ENCODE measurements at places on chromosomes 5 and 9.

GRCh38 chr5:149794487-149794971 is 64.4 kb downstream of the PPARGC1B start:
- DNase-seq = no peak

DNA sequence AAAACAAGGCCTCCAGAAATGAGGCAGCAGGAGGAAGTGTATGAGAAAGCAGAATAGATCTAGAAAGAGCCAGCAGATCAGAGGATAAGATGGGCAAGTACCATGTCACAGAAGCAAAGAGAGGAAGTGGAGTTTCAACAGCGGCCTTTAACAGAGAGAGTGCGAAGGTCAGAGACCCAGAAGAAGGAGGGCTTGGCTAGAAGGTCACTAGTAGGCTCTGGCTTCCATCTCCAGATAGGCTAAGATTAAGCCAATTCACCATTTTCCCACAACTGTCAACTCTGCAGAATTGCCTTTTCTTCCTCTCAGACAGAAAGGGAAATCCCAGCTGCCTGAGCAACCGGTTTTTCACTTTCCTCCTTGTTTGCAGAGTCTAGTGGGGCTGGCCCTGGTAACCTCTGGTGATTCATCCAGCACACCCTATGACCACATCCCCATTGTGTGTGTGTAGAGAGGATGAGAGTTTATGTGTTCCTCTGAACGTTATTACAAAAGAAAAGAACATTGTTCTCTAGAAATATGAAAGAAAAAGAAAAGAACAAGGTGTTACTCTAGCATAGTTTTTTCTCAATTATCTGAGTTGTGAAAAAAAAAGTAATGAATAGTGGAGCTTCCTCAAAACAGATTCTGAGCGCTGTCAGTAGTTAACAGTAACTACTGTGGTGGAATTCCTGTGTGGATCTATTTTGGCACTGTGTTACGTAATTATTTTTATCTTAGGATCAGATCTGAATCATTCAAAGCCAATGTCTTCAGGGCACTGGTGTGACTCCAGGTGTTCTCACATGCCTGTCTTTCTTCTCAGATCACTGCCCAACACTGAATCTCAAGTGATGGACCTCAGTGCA is 220.4 kb downstream of the ARRDC3 start:
- peak; percentile 68 for DNase-seq

- no peak for DNase-seq
These were observed 115.5 kb downstream of the SLC12A2 start for GRCh38 chr5:128199104-128199503.

GRCh38 chr5:147832541-147832940 is 1.1 kb upstream of the SPINK1 start:
- no peak for DNase-seq

- DNase-seq = peak; percentile 50
These were observed 21.0 kb downstream of the DHX29 start for GRCh38 chr5:55286411-55286933.

- peak; percentile 27 for DNase-seq
These were observed 87.5 kb downstream of the TTLL11 start for GRCh38 chr9:122005597-122005996.

- no peak for DNase-seq
These were observed 32.9 kb downstream of the NSG2 start for GRCh38 chr5:174078416-174078815.

GRCh38 chr5:102787134-102787533 is 32.0 kb downstream of the PAM start:
- DNase-seq = no peak

GRCh38 chr5:169125571-169125970 is 175.4 kb downstream of the SLIT3 start:
- DNase-seq = no peak

GRCh38 chr5:180649297-180650039 is at the start of gene FLT4:
Gene FLT4 (minus strand): TSS chr5:180649600. CDS start chr5:180649545, 55 bp downstream.
- DNase-seq = no peak

DNA sequence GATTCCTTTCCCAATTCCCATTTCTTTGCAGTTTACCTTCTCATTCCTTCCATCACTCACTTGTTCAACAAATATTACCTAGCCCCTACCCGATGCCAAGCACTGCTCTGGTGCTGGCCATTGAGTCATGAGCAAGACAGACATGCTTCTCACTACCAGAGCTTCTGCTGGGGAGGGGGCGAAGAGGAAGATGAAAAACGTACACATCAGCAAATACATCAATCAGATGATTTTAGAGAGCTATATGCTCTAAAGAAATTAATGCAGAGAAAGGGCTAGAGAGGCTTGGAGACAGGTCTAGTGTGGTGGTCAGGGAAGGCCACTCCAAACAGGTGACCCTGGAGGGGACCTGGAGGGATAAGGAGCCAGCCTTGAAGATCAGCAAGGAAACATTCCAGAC is 14.4 kb upstream of the FAT2 start:
- DNase-seq = no peak

DNA sequence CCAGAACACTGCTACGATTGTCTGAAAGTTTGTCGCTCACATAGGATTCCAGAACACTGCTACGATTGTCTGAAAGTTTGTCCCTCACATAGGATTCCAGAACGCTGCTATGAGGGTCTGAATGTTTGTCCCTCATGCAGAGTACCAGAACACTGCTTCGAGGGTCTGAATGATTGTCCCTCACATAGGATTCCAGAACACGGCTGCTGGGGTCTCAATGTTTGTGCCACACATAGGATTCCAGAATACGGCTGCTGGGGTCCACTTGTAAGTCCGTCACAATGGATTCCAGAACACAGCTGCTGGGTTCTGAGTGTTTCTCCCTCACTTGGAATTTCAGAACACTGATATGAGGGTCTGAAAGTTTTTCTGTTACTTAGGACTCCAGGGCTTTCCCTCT is 203.3 kb downstream of the FOXD4L6 start:
- DNase-seq = no peak

DNA sequence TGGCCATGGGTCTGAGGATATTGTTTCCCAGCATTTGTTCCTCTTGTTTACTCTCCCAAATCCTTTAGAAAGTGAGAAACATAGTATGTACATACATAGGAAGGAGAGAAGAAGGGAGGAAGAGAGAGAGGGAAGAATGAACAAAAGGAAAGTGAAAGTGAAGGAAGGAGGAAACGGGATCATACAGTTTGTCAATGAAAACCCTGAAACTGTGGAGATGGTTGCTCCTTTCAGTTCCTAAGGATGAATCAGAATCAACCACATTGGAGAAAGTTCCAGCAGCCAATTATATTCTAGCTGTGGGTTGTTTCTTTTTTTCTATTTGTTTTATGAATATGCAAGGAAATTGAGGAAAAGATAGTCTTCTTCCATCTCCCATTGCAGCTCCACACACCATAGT is 396.5 kb downstream of the MLLT3 start:
- no peak for DNase-seq

- DNase-seq = no peak
These were observed 362.6 kb upstream of the SMC2 start for GRCh38 chr9:103731541-103731940.

- no peak for DNase-seq
These were observed 358.5 kb upstream of the RGMB start for GRCh38 chr5:98414938-98415337.

DNA sequence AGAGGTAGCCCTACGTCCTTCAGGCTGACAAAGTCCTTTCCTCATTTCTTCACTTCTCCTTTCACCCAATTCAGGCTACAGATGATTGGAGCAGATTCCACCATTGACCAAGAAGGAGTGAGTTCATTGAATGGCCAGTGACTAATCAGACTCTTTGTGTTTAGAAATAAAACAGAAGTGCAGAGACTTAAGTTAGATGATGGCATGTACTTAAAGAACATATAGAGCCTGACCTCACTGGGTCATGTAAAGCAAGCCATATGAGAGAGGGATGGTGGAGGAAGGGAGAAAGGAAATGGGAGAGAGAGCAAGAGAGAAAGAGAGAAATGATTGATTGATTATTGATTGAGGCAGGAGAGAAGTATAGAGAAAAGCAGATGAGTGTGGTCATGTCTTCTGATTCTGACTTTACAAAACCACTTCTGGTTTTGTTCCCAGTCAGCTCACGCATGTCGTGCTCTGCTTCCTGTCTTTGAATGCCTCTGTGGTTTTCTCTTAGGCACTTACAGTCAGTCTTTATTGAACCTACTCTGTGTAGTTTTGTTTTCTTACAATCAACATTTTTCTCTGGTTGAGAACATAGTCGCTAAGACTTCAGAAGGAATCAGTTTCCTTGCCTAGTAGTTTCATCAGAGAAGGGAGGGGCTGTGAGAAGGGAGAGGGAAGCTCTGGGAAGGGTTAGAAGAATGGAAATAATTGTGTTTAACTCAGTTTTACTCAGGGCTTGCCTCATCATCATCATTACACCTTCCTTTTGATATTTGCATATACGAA is 149.2 kb upstream of the KLF9 start:
- DNase-seq = peak; percentile 58

DNA sequence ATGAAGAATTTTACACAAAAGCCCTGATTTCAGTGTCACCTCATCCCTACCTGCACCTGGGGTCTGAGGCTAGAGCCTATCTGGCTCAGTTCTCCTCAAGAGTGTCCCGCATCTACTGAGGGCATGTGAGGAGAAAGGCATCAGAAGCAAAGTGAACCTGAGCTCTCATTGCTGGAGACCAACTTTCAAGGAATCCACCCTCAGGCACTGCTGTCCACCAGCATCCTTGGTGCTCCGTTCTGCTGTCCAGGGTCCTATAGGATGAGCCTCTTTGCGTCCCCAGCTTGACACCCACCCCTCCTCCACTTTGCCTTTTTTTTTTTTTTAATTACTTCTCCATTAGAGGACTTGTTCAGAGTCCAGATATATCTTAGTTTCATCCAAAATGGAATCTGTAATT is 49.5 kb downstream of the CAMSAP1 start:
- no peak for DNase-seq

DNA sequence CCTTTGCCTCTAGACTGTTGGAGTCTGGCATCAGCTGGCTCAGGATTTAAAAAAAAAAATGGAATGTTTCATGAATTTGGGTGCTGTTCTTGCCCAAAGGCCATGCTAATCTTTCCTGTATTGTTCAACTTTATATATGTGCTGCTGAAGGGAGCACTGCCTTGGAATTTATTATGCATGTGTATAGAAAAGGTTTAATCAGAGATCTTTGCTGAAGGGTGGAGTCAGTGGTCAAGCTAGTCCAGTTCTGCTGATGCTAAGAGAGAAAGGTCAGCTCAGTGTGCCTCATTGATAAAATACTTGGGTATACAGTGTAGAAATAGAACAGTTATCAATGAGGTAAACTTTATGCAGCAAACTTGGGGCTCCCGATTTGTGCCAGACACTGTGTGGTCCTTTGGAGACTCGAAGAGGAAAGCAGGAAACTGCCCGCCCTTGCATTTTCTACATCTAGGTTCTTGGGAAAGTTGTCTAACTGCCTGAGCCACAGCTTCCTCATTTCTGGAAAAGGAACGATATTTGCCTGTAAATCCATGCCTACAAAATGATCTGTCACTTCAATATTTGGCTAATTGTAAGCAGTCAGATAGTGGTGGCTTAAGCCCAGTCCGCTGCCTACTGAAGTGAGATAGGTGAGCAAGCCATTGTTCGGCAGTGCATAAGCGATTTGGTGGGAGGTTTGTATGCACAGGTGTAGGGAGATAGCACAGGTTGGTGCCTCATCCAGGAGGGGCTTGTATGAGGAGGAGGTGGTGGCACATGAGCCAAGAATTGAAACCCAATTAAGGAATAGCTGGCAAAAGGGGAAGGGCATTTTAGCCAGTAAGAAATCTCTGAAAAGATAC is 29.2 kb upstream of the GTF2H2C start:
- DNase-seq = no peak

DNA sequence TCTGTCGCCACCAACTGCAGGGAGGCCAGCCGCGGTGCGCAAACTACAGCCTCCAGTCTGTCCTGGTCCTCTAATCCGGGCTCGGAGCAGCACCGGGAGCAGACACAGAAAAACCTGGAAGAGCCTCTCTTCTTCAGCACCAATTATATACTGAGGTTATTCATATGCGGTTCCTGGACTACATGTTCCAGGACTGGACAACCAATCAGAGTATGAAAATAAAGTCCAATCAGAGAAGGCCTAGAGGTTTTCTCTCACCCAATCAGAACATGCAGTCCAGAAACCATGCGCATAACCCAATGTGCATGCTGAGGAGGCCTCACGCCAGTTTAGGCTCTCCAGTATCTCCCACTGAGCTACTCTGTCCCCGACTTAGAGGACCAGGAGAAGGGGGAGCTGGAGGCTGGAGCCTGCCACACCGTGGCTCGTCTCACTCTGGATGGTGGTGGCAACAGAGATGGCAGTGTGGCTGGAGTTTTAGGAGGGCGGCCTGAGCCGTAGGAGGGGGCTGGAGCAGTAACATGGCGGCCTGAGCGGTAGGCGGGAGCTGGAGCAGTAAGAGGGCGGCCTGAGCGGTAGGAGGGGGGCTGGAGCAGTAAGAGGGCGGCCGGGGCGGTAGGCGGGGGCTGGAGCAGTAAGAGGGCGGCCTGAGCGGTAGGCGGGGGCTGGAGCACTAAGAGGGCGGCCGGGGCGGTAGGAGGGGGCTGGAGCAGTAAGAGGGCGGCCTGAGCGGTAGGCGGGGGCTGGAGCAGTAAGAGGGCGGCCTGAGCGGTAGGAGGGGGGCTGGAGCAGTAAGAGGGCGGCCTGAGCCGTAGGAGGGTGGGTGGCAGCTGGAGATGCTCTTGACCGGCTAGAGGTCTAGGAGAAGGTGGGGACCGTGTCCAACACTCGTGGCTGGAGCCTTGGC is 20.4 kb upstream of the TRIM52 start:
- no peak for DNase-seq

GRCh38 chr5:150999704-151000442 is 20.5 kb upstream of the GPX3 start:
- no peak for DNase-seq

DNA sequence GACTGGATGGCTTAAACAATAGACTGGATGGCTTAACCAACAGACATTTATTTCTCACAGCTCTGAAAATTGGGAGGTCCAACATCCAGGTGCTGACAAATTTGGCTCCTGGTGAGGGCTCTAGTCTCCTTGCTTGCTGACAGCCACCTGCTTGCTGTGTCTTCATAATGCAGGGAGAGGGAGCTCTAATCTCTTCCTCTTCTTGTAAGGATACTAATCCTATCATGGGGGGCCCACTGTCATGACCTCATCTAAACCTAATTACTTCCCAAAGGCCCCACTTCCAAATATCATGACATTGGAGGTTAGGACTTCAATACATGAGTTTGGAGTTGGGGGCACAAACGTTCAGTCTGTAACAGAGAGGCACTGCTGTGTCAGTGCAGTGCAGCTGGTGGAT is 26.4 kb downstream of the FOXD1 start:
- DNase-seq = no peak

All from hematopoietic multipotent progenitor cell treated with erythropoietin and hydrocortisone succinate and interleukin-3 and kit ligand, for 6 days (in vitro differentiated cells).